ENCODE measurements at places on chromosomes 2 and 18.

- no peak for DNase-seq
Observed at GRCh38 chr2:224369028-224369632, 32.8 kb downstream of the FAM124B start.

DNA sequence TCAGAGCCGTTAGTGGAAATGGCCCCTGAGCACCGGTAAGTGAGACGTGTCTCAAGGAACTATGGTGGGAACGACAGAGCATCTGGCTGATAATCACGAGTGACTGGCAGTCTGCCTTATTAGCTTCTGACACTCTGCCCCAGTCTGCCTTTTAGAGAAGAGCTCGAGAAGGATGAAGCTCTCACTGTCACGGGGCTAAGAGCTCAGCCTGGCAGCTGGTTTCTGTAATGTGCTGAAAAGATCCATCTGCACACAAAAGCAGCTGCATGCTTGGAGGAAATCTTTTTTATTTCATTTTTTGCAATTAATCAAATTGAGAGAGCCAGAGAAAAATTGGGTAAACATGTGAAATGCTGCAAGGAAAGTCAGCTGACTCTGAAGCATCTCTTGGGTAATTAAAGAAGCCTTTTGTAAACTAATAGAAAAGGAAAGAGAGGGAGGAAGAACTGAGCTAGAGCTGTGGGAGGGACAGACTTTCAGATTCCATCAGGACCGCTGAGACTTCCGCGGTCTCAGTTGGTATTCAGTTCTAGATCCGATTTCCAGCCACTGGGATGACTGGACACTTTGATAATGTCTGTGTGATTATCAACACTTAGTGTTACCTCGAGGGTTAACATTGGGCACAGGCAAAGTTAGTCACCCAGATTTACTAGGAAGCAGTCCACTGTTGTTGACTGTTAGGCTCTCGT is 24.4 kb downstream of the MBP start:
- peak; percentile 73 for DNase-seq

GRCh38 chr2:46087492-46087891 is 209.7 kb upstream of the EPAS1 start:
- DNase-seq = no peak

DNA sequence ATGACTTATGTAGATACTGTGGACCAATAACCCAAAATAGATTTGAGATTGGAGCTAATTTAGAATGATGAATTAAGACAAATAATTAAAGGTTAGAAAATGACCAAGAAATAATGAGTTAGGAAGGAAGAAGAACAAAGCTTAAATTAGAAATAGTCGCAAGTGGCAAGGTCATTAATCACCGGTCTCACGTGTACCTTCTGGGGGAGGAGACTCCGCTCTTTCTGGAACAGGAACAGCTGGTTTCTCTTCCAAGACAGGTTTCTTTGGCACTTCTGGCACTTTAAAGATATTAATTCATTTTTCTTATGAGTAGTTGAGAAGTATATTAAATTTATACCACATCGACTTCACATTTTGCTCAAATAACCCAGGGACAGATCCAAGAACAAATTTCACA is 156.7 kb downstream of the TTN start:
- DNase-seq = no peak

GRCh38 chr2:88628571-88628939 is 1.3 kb upstream of the EIF2AK3 start:
- DNase-seq = no peak

DNA sequence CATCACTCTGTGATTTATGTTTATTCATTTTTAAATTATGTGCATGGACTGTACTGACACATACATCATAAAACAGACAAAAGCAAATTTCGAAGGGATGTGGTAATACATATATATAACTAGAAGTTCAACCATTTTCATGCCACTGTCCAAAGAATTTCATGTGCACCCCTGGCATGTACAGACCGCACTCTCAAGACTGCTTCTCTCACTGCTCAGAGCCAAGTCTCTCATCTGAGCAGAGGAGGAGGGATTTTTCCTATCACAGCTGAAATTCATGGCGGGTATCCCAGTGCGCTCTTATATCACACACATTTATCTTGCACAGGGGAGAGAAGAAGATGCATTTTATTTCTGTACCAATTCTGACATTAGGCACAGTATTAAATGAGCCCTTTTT is 5.9 kb downstream of the TMEM178A start:
- no peak for DNase-seq

DNA sequence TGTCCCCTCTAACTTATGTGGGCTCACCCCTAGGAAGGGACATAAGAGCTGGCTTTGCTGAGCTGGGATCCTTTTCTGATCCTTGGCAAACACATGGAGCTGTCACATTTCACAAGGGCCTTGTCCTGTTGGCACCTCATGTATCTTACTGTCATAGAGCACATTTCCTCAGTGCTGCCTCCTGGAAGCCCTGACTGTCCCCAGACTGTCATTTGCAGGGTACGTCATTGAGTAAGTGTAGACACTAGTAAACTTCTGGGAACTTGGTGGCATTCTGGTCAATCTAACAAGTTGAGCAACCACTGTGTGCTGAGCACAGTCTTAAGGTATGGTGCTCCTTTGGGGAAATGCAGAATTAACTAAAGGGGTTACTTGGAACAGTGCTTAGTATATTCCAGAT is 94.5 kb upstream of the IL1R2 start:
- no peak for DNase-seq

GRCh38 chr2:46145840-46146239 is 151.4 kb upstream of the EPAS1 start:
- no peak for DNase-seq

DNA sequence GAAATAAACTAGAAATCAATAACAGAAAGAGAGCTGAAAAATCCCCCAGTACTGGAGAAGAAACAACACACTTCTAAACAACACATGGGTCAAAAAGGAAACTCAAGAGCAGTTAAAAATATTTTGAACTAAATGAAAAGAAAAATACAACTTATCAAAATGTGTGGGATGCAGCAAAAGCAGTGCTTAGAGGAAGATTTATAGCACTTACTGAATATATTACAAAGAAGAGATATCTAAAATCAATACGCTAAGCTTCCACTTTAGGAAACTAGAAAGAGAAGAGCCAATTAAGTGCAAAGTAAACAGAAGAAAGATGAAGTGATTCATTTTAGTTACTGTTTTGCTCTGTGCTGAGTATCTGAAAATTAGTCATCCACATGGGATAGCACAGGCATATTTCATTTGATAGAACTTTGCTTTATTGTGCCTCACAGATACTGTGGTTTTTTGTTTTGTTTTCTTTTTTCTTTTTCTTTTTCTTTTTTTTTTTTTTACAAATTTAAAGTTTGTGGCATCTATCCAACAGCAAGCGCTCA is 17.0 kb downstream of the TGFA start:
- DNase-seq = no peak

DNA sequence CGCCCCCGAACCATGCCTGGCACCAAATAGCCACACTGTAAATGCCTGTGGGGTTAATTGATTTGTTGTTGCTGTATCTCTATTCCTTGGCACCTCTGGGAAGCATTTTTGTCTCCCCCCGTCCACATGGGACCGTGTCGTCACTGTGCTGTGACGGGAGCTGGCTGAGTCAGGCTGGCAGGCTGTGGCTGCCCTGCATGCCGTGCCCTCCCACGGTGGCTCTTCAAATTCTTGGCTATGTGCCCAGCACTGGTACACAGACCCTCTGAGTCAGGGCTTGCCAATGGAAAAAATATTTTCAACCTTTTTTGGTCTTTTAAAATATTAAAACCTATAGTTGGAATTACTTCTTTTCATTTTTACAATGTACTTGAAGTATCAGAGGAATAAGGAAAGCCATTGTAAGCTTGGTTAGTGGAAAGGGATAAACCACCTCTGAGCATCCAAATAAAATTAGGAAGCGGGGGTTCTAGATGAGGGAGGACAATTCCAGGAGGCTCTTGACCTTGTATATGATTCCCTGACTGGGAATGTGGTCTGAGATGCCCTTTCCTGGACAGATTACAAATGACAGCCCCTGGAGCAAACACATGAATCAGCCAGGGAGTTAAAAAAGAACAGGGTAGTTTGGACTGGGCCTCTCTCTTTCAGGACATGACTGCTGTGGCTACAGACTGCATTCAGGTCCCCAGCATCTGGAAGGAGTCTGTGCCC is 59.4 kb downstream of the DGKD start:
- no peak for DNase-seq

DNA sequence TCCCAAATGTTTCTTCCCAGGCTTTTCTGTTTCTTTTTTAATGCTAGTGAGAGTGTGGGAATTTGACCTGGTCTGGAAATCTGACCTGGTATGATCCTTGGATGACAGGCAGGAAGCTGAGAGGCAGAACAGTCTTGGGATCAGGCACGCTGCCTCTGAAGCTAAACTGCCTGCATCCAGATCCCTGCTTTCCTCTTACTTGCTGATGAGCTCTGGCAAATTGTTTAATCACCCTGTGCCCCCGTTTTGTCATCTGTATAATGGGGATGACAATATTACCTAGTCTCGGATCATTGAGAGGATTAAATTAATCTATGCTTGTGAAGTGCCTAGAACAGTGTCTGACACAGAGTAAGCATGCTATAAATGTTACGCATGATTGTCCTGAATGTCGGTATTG is 3.3 kb downstream of the KLHL23 start:
- DNase-seq = no peak

- DNase-seq = peak; percentile 58
Observed at GRCh38 chr18:28176948-28177827, at the start of gene CDH2. Gene CDH2 (minus strand): TSS chr18:28177130. CDS start chr18:28177022, 108 bp downstream.

- DNase-seq = no peak
Observed at GRCh38 chr2:48248251-48248933, 281.6 kb upstream of the STON1 start.
